Stimulated activated CD8-positive, alpha-beta memory T cell treated with anti-CD3 and anti-CD28 coated beads, Interleukin-15, amount 100 ng/mL, for 48 hours (primary cell): ENCODE measurements at places on chromosomes 16 and 17.
A peak's percentile ranks its signal among the peaks of the same experiment; 100 is the strongest.

DNA sequence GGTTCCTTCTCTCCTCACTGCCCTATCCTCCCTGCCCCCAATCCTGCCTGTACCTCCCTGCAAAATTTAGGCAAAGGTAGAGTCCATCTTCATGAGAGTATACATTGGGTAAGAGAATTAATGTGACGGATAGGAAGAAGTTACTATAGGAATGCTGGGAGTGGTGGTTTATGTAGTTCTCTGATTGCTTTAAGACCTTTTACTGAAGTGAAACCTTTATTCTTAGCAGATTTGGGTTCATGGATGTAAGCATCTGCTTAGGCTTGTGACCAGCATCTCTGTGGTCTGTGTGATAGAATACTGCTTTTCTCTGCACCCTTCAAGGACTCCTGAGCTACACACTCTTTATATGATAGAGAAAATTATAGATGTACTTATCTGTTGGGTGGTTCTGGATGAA lies 127.3 kb downstream of the PRKCA start:
- DNase-seq, result no peak

GRCh38 chr16:8849411-8850011 lies 19.3 kb downstream of the CARHSP1 start:
- DNase-seq, result no peak

GRCh38 chr17:61583242-61583641 lies 7.8 kb downstream of the NACA2 start:
- DNase-seq, result no peak

GRCh38 chr17:40646791-40647623 lies 611 bp downstream of the SMARCE1 start:
- peak; percentile 16 for DNase-seq

DNA sequence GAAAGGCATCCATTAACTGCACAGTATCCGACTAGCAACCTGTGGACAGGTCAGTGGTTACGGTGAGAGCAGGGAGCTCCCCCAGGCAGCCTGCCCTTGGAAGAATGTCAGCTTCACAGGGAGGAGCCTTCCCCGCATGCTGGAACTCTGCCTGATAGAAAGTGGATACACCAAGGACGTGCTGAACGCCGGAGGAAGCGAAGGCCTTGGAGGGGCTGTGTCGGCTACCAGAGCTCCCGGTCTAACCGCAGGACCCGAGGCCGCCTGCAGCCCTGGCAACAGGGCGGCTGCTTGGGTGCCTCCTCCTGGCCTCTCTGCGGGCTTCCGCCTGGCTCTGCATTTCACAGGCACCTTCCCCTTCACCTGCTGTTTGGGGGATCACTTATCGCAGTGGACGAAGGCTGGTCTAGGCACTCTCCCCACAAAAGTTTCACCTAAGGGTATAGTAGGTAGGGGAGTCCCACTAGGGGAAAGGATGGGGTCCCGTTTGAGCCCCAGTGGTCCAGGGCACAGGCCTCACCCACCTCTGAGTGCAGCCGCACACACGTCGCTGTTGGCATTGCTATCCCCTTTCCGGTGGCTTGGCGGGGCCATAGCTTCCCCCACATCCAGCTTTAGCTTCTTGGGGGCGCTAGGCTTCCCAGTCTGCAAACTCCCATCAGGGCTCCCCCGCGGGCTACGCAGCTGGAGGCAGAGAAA lies 29.8 kb downstream of the PELP1 start:
- DNase-seq, result no peak

- no peak for DNase-seq
These were observed 370.8 kb upstream of the ZFHX3 start for GRCh38 chr16:73418691-73419090.

DNA sequence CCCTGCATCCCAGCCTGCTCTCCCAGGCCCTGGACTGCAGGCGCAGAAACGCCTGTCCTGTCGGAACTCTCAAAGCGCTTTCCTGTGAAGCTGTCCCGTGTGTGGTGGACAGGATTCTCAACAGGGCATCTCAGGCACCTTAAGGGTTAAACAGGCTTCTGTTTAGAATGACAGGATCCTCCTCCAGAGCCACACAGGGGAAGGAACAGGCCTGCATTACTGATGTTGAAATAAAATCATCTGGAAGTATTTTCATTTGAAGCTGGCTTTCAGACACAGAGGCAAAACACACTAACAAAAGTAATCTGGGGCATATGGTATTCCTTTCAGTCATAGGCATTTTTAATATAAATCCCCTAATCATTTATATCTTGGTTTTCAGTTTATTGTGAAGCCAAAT lies 7.4 kb downstream of the HS3ST3A1 start:
- no peak for DNase-seq

GRCh38 chr17:7839190-7839875 lies 5.3 kb downstream of the KDM6B start:
- no peak for DNase-seq

GRCh38 chr17:20244671-20245070 lies 222.7 kb downstream of the LGALS9B start:
- no peak for DNase-seq

- DNase-seq, result no peak
These were observed 35.6 kb downstream of the ABCA6 start for GRCh38 chr17:69105907-69106730.

- no peak for DNase-seq
These were observed 358.5 kb upstream of the PMFBP1 start for GRCh38 chr16:72530434-72530833.

GRCh38 chr17:19242323-19242722 lies 5.2 kb downstream of the EPN2 start:
- no peak for DNase-seq

DNA sequence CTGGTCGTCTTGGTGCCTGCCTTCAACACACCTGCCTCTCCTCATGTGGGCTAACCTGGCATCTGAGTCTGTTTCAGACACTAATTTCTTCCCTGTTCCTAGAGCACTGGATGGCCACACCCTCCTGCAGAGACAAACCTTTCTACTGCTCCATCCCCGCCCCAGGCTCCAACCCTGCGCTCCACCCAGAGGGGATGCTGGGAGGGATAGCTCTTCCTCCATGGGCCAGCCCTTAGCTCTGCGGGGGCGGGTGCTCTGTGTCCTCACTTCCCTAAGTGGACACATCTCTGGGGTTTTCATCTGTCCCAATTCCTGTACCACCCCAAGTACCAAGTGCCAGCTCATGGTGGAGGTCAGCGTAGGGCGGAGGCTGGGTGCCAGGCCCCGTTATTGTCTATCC lies 11.0 kb upstream of the CRISPLD2 start:
- DNase-seq, result no peak

DNA sequence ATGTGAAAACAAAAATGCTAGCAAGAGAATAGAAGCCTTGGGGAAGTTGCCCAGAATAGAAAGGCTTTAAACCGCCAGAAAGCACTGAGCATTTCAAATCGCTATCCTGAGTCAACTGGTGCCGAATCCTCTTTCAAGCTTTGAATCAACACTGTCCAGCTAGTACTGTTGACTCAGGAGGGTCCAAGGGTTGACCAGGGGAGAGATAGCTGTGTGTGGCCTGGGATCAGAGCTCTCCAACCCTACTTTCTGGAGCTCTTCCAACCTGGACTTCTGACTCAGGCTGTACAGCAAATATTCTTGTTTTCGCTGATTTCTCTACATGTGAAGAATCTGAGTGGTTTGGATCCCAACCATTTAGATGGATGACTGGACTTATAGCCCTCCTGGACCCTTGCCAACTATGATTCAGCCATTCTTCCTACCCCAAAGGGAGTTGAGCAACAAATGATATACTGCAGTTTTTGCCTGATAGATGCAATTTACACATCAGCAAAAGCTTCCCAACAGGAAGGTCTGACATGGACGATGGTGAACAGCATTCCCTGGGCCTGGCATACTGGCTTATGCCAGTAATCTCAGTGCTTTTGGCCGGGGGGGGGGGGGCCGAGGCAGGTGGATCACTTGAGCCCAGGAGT lies 154.0 kb upstream of the SDK2 start:
- no peak for DNase-seq

DNA sequence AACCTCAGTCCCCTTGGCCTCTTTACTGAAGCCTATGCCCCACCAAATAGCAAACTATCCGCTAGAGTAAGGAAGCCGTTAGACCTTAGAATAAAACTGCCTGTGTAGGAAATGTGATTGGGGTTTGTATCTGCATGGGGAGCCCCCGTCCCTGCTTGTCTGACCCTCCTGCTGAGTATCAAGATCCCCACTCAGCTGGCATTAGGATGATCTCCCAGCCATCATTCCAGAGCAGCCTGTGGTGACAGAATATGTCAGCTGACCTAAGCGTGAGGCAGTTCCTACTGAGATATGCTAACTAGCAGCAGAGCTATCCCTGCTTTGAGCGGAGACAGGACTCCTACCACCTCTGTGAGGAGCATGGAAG lies 645 bp upstream of the GFOD2 start:
- DNase-seq, result no peak

DNA sequence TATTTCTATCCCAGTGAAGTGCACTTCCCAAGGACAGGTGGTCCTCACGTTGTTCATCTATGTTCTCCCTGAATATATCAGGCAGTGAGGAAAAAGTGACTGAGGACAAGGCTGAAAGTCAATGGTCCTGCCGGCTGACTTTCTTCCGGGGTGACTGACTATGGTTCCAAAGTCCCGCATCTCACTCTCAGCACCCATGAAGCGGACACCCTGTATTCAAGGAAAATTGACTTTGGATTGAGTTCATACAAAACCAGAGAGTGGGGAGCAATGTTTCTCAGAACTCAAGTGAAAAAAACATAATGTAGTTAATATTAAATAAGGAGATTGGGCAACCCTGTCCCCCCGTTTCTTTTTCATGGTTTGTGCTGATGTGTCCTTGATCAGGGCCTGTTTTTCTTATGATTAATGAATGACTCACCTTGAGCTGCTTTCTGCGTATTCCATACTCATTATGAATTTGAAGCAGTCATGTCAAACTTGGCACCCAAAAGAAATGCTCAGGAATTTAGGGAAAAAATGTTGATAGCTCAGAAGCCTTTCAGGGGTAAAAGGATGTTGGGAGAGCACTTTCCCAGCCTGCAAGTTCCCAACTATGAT lies 184.0 kb downstream of the CYLD start:
- no peak for DNase-seq

GRCh38 chr17:45038728-45039634 lies 12.5 kb downstream of the DCAKD start:
- no peak for DNase-seq

GRCh38 chr17:75074532-75074931 lies 13.2 kb upstream of the SLC16A5 start:
- DNase-seq, result no peak

DNA sequence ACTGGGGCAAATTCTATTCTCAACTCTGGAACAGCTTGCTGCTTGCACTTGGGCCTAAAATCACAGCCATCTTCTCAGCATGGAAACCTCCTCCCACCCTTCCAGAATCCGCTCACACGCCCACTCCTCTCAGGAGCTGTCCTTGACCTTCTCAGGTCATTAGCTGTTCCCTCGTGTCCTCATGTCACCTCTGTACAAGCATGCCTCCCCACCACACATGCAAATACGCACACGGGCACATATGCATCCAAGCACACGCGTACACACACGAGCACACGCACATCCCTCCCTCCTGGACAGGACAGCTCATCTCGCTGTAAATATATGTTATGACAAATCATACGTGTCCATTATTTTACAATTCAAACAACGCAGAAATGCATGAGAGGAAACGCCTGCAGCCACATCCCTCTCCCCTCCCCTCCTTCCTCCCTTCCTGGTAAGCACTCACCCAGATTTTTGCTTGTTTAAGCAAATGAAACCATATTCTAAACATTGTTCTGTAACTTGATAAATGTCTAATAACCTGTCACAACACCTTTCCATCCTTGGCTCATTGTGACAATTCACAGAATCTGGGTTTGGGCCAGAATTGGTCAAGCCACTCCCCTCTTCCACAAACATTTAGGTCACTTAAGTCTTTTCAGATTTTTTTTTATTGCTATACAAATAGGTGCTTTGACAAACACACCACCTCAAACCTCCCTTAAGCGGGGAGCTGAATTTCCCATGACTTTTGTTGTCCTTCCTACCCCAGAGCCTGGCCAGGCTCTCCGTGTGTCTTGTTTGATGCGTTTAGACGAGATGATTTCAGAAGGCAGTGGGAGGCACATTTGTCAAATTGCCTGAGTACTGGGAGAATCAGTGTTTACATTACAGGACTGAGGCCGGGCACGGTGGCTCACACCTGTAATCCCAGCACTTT lies 41.7 kb downstream of the DNAH17 start:
- no peak for DNase-seq

GRCh38 chr17:8695916-8696415 lies 48.7 kb downstream of the CCDC42 start:
- no peak for DNase-seq

- DNase-seq, result peak; percentile 81
These were observed 9.3 kb downstream of the GIT1 start for GRCh38 chr17:29579866-29580771.

GRCh38 chr16:11328172-11329070 lies 16.8 kb upstream of the RMI2 start:
- DNase-seq, result peak; percentile 43
